Panc1 (cell line): ENCODE measurements at places on chromosomes 12 and 14. TPM values are rescaled to one million over a fixed set of nuclear protein-coding genes. Genes with fewer than 3 reads are reported as not detected.

DNA sequence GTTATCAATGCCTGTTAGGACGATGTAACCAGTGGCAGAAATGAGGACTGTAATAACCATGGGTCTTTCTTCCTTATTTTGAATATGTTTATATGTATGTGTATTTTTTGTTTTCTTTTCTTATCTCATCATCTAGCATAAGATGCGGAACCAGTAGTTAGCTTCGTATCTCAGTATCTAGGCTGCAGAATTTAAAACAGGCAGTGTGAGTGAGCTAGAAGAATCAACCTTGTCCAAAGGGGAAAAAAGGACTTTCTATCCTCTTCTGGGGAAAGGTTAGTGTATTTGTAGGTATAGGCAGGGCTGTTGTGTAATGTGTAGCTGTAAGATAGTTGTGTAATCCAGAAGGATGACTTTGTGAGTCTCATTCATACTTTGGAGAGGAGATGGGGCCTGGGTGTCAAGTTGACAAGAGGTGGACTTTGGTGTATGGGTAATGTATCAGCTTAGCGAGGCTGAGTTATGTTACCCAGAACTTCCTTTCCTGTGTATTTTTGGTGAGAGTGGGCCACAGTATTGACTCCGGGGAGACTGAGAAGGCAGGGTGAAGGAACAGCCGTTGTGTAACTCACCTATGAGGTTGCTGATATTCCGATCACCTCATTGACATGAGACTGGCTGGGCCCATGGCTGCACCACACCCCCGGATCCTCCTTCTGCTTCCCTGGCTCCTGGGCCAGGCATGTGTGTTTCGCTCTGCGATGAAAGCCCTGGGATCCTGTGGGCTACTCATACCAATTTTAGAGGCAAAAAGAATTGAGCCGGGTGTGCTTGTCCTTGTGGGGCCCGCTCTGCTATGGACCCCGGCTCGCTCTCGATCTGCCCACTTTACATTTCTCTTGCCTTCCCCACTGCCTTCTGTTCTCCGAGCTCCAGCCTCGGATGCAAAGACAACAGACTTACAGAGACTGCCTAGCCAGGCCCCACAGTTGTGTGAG lies 24.3 kb downstream of the DLK1 start:
- DNase-seq = no peak

DNA sequence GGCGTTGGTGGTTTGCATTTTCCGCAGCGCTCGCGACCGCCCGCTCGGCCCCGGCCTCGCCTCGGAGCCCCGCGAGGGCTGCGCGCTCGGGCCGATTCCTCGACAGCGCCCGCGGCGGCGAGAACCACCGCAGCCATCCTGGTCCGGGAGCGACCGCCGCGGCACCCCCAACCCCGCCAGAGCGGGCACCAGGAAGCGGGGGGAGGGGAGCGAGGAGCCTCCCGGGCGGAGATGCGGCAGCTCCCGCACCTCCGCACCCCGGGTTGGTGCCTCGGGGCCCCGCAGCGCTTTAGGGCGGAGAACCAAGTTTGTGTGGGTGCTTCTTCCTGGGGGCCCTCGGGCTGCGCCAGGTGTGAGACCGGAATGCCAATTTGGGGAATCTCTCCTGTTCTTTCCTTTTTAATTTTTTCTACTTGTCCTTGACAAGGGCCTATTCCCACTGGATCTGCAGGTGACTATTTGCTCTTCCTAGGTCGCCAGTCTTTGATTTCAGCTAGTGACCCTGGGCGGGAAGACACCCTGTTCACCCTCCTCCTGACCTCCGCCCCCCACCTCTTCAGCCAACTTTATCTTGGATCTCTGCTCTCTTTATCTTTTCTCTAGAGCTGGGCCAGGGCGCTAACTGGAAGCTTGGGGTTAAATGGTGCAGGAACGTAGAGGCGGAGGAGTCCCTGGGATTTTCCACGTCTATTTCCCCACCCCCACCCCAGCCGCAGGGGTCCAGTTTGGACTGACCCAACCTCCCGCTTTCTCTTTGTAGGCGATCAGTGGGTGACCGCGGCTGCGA lies at the start of gene SOCS2:
TSS of gene SOCS2 (plus strand) at position 751 of the 787 bp plus-strand sequence. CDS start 223 bp downstream, outside the sequence.
- no peak for DNase-seq

GRCh38 chr12:114726092-114726710 lies 42.2 kb upstream of the TBX3 start:
- no peak for DNase-seq

The KRT81 gene
- total RNA-seq = 0.90 TPM

The KRT85 gene
- not detected for total RNA-seq

DNA sequence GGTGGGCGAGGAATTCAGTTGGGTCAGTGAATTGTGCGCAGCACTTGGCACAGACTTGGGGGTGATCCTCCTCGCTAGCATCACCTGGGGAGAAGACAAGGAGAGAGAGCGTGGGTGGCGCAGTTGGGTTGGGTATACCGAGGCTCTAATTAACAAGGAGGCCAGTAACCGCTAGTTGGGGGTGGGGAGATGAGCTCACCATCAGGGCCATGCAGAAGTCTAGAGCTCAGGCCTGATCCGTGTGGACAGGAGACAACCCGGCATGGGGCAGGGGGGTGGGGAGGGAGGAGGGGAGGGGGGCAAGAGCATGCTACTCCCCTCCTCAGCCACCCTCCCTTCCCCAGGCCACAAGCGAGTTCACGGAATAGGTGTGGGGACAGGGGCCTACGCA lies 580 bp downstream of the SALL2 start:
- no peak for DNase-seq

DNA sequence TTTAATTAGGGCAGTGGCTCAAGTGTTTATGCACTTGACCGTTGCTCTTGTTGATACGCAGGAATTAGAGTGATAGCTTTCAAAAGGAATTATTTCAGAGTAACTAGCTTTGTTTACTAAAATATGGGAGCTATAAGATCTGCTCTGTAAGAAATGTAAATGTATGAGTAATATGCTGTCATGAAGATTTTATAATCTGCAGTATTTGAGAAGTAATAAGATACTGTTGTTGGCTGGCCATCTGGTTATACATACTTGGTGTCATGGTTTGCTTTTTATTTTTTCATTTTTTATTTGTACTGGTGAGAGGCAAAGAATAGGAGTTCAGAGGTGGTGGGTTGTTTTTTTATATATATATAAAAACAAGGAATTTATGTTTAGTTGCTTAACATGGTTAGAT lies 58.5 kb downstream of the PLXNC1 start:
- no peak for DNase-seq

GRCh38 chr14:68571114-68571591 lies 221.7 kb downstream of the ZFP36L1 start:
- no peak for DNase-seq

DNA sequence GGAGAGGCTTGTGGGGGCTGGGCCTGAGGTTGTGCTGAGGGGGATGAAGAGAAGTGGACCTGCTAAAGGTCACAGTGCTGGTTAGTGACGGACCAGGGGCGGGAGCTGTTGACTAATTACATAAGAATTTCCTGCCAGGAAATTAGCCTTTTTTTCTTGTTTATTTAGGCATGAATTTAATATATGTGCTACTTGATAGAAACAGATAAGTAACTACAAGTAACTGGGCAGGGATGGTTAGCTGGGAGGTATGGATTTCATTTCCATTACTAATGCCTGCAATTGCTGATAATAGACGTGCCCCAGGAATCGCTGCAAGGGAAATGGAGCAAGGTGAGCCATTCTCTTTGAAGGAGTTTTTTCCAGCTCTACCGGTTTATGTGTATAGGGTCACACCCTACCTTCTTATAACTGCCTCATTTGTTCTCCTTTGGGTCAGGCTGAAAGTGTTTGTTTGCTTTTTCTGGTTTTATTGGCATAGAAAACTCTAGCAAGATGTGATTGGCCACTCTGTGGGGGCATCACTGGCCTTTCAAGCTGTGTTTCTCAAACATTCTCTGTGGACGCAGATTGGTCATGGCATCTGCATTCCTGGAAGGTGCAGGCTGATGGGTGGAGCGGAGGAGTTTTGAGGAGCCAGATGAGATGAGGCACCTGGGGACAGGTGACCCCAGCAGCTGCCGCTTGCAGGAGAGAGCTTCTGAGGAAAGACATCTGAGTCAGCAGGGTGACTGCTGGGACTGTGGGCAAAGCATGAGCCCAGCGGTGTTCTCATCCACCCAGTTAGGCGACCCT lies 19.0 kb upstream of the GPRC5A start:
- DNase-seq = no peak

The CBLN3 gene
- total RNA-seq = 1.0 TPM

DNA sequence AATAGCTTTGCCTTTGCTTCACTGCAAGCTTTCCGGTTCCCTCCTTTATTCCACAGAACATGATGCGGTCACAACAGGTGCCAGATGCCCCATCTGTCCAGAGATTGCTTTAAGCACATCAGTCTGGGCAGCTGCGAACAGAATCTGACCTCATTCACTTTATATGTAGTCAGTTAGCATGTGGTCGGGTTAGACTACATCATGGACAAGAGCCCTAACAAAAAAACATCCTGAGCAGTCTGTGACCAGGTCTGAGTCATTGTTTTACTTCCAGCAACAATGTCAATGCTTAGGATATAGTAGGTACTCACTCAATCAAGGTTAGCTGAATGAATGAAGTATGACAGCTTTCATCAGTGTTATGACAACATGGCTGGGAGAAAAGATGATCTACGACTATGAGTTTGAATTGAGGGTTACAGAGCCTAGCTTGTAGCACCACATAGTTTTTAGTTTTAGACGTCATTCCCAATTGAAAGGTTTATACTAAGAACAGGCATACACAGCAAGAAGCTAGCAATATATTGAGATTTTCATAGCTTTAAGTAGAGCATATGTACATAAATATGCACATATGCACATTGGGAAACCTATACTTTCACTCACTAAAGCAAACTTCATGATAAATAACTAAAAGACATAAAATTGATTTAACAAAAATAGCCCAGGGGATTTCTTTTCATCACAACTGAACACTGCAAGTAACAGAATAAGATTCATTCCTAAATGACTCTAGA lies 64.2 kb upstream of the TMCC3 start:
- no peak for DNase-seq

GRCh38 chr14:56889705-56890104 lies 79.4 kb upstream of the OTX2 start:
- DNase-seq = no peak

DNA sequence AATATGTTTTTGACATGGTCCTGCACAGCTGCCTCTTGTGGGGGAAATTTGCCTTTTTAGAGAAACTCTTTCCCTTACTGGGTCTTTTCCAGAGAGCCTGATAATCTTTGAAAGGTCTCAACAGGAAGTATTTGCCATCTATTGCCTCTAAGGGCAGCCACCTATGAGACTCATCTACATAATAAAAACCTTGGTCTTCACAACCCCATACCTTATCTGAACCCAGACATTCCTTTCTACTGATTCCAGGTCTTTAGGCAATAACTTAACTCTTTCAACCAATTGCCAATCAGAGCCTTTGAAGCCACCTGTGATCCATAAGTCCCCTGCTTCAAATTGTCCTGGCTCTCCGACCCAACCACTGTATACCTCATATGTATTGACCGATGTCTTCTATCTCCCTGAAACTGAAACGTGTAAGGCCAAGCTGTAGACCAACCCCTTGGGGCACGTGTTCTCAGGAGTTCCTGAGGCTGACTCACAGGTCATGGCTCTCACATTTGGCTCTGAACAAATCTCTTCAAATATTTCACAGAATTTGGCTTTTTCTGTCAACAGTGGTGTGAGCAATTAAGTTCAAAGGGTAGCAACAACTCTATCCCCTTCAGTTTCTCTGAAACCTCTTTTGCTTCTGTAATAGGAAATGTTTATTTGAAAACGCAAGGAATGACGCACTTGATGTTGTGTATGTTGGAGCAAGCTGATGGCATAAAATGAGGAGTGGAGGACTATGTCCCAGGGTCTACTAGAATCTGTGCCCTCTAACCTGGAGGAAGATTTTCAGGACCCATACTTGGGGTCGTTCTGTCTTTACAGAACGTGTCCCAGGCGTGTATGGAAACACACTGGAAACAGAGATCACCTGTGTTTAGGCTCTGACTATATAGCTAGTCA lies 49.2 kb upstream of the EIF5 start:
- no peak for DNase-seq

- DNase-seq = no peak
These were observed 47.7 kb downstream of the MVK start for GRCh38 chr12:109621211-109621694.

DNA sequence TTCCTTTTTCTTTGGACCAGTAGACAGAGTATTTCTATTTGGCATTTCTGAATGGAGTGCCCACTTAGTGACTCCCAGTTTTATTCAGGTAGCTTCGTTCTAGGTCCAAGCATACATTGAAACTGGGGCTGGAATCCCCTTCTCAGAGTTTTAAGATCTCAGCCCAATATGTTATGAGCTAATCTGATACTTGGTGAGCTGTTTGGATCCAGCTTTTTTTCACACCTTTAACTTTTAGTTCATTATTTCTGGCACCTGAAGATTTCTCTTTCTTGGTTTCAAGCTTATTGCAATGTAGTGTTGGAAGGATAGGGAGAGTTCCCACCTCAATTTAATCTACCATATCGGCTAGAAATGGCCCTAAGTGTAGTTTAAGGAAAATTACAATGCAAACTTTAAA lies 53.5 kb upstream of the CCDC198 start:
- DNase-seq = no peak

GRCh38 chr12:13114251-13115052 lies 11.0 kb upstream of the GSG1 start:
- no peak for DNase-seq

DNA sequence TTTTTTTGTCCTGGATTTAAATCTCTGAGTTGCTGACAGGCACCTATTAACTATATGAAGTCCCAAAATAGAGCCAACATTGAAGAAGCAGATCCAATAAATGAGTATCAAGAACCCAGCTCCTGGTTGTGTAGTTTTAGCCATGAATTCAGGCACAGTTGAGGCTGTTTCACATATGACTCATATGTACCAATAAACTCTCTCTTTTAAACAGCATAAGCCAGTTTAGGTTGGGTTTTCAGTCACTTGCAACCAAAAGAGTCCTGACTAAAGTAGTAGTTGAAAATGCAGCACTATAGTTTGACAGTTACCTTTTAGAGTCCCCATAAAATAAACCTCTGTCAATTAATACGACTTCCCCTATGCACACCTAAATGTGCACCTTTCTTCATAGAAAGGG lies 389.9 kb downstream of the RPS29 start:
- no peak for DNase-seq

GRCh38 chr14:39454906-39455539 lies 22.8 kb upstream of the FBXO33 start:
- DNase-seq = no peak

The CLEC9A gene
- total RNA-seq = not detected

DNA sequence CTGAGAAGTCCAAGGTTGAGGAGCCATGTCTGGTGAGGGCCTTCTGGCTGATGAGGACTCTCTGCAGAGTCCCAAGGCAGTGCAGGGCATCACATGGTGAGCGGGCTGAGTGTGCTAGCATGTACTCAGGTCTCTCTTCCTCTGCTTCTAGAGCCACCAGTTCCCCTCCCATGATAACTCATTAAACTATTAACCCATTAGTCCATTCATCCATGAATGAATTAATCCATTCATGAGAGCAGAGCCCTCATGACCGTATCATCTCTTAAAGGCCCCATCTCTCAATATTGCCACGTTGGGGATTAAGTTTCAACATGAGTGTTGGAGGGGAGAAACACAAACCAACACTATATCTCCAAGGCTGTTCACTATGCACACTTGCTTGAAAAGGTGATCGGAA lies 83.7 kb downstream of the TMEM30B start:
- no peak for DNase-seq
